Stimulated activated CD8-positive, alpha-beta memory T cell treated with anti-CD3 and anti-CD28 coated beads, Interleukin-7, amount 100 ng/mL, for 4 hours (primary cell): ENCODE measurements at places on chromosomes 4 and X.

DNA sequence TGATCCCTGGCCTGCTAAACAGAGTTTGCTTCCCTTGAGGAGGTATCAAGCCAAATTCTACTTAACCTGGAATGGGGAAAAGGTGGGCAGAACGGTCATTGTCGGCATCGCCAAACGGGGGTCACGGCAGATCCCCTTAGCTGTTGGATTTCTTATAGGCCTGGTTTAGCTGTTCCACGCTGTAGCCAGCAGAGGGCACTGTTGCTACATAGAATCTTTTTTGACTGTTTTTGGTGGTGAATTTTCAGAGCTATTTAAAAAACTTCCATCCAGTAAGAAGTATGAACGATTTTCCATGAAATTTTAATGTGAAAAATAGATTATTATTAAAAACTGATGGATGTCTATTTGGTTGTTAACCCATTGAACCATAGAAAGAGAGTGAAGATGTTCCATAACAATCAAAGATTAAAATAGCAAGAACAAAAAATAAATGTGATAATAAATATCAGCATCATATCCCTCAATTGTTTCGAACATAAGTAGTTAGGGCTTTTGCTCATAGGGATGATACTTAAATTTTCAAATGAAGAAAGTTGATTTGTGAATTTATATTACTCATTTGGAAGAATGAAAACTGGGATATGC, 56.6 kb downstream of the LINC00632 start:
- peak; percentile 5 for DNase-seq

- DNase-seq, result no peak
Observed at GRCh38 chr4:147996859-147997258, 265.0 kb downstream of the ARHGAP10 start.

- no peak for DNase-seq
Observed at GRCh38 chrX:12249997-12250396, 111.7 kb downstream of the FRMPD4 start.

DNA sequence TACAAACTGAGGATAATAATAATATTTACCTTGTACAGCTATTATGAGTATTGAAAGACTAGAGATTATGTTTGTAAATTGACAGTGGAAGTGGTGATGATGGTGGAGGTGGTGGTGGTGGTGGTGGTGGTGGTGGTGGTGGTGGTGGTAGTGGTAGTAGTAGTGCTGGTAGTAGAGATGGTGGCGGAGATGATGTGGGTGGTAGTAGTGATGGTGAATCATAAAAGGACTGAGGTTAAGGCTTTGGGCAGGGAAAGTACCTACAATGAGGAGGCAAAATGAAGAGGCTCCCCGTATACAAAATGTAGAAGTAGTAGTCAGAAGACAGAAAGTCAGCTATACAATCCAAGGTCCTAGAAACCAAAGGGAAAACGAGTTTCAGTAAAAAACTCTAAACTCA, 214.1 kb downstream of the BCOR start:
- peak; percentile 32 for DNase-seq

- peak; percentile 40 for DNase-seq
Observed at GRCh38 chr4:168480931-168481611, 779 bp upstream of the DDX60L start.

DNA sequence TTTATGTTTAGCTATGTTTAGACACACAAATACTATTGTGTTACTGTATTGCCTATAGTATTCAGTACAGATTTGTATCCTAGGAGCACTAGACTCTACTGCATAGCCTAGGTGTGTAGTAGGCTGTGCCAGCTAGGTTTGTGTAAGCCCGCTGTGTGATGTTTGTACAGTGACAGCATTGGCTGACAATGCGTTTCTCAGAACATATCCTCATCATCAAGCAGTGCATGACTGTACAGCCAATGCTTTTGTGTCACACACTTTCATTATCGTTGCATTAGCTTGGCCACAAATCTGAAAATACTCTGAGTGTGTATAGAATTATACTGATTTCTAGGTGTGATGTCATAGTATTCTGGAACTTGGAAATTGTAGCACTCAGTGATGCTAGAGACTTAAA, 63.4 kb downstream of the CLDN34 start:
- no peak for DNase-seq

DNA sequence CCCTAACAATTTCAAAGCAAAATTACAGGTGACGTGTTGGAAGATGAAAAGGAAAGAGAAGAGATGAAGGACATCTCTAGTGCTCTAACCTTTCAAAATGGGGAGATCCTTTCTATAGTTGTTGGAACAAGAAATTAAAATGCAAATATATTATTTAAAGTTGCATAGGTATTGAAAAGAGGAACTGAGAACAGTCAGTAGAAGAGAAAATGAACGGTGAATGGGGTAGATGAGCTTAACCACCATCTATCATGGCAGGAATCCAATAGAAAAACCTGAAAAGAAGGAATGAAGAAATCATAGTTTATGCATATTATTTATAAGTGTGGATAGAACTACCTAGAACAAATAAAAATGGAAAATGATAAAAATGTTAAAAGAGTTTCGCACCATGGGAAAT, 42.0 kb downstream of the ANXA5 start:
- no peak for DNase-seq
